ENCODE measurements at places on chromosomes 5 and 9. TPM values are rescaled to one million over a fixed set of nuclear protein-coding genes. Genes with fewer than 3 reads are reported as not detected.

GRCh38 chr9:121386442-121387175 is 16.6 kb upstream of the STOM start:
- no peak for DNase-seq

TOMM5 gene
- total RNA-seq: 60.7 TPM

DNA sequence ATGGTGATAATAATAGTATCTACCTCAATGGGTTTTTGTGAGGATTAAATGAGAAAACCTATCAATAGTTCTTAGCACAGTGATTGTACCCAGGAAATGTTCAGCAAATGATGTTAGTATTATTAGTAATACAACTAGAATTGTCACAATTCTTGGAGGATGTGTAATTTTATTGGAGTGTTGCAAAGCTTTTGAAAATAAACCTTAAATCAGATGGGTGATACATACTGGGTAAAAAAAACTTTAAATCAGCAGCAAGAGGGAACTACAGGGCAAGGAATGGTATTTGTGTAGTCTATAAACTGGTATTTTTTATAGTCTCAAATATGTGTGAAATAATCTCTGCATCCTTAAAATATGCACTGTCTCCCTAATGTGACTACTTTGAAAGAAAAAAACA is 371.6 kb downstream of the PIK3R1 start:
- no peak for DNase-seq

GRCh38 chr5:375336-375920 is 53.9 kb downstream of the AHRR start:
- peak; percentile 56 for DNase-seq

DIRAS2 gene
- total RNA-seq: not detected

DNA sequence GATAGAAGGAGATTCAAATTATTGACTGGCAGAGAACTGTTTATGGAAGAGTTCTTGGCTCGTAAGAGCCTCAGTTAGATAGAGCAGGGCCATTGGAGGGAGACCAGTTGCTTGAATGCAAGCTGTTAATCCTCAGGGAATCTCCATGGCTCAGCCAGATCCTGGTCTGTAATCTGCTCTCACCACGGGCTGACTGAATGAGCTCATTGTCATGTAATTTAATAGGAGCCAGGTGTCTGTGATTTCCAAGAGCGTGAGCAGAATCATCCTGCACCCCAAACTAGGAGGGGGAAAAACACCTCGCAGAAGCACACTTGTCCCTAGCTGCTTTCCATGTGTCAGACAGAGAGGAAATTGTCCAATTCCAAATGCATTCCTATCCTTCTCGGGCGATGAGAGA is 19.1 kb upstream of the KCNMB1 start:
- DNase-seq: no peak

GRCh38 chr5:76669245-76669644 is 46.0 kb upstream of the F2RL2 start:
- DNase-seq: no peak

All from upper lobe of right lung (tissue), 1 donor.